ENCODE measurements at places on chromosomes 3 and 15.

GRCh38 chr3:42051384-42052131 lies 39.6 kb upstream of the TRAK1 start:
- no peaks in the 10 kb centered on the region for H3K27me3 ChIP-seq
- no peak overlapping the region for H3K4me3 ChIP-seq
- DNase-seq = no peak
- peaks cover 61% of the 10 kb centered on the region for H3K4me1 ChIP-seq
- peak overlapping the region; percentile 97 for H3K27ac ChIP-seq

GRCh38 chr15:71559098-71559497 lies 251.3 kb upstream of the NR2E3 start:
- no peaks in the 10 kb centered on the region for H3K27me3 ChIP-seq
- H3K36me3 ChIP-seq = no peaks in the 10 kb centered on the region
- peaks cover 4% of the 10 kb centered on the region for H3K4me1 ChIP-seq
- H3K27ac ChIP-seq = no peak overlapping the region
- no peak for DNase-seq
- no peak overlapping the region for H3K4me3 ChIP-seq

GRCh38 chr3:174191380-174191779 lies 667.8 kb upstream of the NAALADL2 start:
- H3K27ac ChIP-seq = no peak overlapping the region
- no peak overlapping the region for H3K4me3 ChIP-seq

GRCh38 chr3:160810362-160811236 lies 54.6 kb downstream of the PPM1L start:
- peaks cover 1% of the 10 kb centered on the region for H3K27me3 ChIP-seq
- DNase-seq = no peak
- peaks cover 5% of the 10 kb centered on the region for H3K36me3 ChIP-seq
- peaks cover 8% of the 10 kb centered on the region for H3K4me1 ChIP-seq
- H3K4me3 ChIP-seq = no peak overlapping the region

DNA sequence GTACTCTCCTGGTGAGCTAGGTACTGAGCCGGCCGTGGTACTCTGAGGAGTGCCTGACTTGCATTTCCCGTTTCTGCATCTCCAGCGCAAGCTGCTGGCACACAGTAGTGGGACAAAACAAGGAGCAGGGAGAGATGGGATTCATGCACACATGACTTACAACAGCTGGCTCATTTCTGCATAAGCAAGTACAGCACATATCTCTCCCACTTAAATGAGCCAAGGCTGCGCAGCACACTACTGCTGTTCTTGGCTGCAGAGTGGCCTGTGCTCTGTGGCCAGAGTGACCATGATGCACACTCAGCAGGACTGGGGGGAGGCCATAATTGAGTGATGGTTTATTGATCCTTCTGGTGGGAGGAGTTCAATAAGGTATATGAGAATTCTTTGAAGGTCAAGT lies 59.2 kb upstream of the ABHD17C start:
- H3K4me1 ChIP-seq = no peaks in the 10 kb centered on the region
- no peak overlapping the region for H3K27ac ChIP-seq
- no peak for DNase-seq
- no peak overlapping the region for H3K4me3 ChIP-seq
- H3K36me3 ChIP-seq = no peaks in the 10 kb centered on the region

- no peaks in the 10 kb centered on the region for H3K36me3 ChIP-seq
- H3K27ac ChIP-seq = no peak overlapping the region
- no peaks in the 10 kb centered on the region for H3K27me3 ChIP-seq
- H3K4me3 ChIP-seq = no peak overlapping the region
Measured at GRCh38 chr3:107416138-107416537, 38.9 kb downstream of the CCDC54 start.

DNA sequence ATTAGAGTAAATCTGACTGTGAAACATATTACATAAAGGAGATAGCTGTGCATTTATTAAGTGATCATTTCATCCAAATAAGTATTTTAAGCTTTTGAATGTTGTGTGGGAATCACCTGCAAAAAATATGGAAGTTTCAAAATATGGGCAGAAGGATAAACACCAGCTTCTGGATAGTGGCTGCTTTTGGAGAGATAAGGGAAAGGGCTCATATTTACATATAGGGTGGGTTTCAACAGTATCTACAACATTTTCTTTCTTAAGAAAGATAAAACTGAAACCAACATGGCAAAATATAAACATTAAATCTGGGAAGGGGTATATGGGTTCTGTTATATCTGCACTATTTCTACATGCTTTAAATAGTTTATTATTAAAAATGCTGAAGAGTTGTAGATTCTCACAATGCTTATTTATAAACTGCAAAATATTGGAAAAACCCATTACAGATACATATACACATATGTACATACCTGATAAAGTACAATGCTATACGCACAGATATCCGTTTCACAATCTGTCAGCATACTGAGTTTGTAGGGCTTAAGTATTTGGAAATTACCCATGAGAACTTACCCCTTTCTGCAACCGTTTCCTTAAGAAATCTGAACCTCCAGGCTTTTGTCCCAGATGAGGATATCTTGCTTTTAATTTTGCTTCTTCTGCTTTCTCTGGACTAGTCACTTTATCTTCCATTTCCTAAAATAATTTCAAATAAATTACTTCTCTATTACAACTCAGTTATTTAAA lies 12.1 kb downstream of the ARPP19 start:
- no peaks in the 10 kb centered on the region for H3K36me3 ChIP-seq
- H3K4me1 ChIP-seq = peaks cover 2% of the 10 kb centered on the region
- H3K4me3 ChIP-seq = no peak overlapping the region
- DNase-seq = no peak
- no peak overlapping the region for H3K27ac ChIP-seq

DNA sequence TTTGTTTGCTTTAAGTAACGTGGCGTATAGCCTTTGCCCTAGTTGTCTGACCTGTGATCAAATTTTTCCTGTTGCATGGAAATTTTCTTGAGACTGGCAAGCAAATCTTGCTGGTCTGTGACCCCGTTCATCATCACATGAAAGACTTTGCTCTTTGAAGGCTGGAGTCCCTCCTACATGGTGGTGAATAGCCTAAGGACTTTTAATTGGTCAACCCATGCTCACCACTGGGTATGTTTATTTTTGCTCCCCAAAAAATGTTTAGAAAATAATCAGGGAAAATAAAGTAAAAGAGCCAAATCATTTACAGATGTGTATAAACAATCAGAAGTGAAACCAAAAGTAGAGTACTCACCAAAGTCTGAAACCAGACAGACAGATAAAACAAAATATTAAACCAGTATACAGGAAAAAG lies 1075.3 kb upstream of the ALCAM start:
- H3K27me3 ChIP-seq = no peaks in the 10 kb centered on the region
- H3K4me1 ChIP-seq = no peaks in the 10 kb centered on the region
- no peak for DNase-seq
- H3K27ac ChIP-seq = no peak overlapping the region

DNA sequence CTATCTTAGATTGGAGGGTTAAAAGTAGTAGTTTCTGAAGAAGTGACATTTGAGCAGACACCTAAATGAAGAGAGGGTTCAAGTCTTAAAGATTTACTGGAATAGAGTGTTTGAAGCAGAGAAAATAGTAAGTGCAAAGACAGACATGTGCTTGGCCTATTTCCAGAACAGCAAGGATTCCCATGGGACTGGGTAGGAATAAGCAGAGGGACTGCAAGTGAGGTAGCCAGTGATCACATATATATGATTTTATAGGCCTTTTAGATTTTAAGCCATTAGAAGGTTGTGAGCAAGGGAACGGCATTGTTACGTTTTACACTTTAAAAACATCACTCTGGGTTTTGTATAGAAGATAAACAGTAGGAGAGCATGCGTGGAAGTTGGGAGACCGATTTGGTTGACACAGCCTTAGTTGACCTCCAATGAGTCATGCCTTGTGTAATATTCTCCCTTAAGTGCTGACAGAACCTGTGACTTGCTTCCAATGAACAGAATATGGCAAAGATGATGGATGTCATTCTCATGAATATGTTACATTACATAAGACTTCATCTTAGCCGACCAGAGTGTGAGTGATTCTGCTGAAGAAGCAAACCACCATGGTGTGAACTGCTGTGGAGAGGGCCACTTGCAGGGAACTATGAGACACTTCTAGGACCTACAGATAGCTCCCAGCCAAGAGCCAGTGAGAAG lies 37.1 kb upstream of the SLC4A7 start:
- no peak overlapping the region for H3K4me3 ChIP-seq
- no peak for DNase-seq
- no peak overlapping the region for H3K27ac ChIP-seq
- H3K36me3 ChIP-seq = no peaks in the 10 kb centered on the region
- H3K4me1 ChIP-seq = no peaks in the 10 kb centered on the region

DNA sequence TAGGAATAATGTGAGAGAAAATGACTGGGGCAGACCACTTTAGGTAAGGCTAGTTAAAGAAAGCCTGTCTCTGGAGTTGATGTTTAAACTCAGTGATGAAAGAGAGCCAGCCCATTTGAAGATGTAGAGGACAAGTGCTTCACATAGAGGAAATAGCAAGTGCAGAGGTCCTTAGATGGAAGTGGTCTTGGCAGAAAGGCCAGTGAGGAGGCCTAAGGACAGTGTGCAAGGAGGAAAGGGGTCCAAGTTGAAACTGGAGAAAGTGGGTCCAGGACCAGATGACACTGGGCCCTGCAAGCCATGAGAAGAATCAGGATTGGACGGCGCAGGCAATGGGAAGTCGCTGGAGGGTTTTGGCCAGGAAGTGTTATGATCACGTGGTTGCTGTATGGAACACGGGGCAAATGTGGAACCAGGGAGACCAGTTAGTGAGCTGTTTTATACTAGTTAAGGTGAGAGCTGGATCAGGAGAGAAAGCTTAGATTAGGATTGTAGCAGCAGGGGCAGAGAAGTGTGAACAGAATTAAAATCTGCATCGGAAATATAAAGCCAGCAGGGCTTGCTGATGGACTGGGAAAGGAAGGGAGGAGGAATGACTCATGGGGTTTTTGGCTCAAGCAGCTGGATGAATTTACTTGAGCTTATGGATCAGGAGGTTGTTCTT lies 48.0 kb upstream of the SCAANT1 start:
- peaks cover 5% of the 10 kb centered on the region for H3K27me3 ChIP-seq
- peaks cover 1% of the 10 kb centered on the region for H3K36me3 ChIP-seq
- H3K27ac ChIP-seq = peak overlapping the region; percentile 5
- DNase-seq = no peak
- H3K4me1 ChIP-seq = peaks cover 6% of the 10 kb centered on the region
- H3K4me3 ChIP-seq = no peak overlapping the region

- H3K27ac ChIP-seq = no peak overlapping the region
- peaks cover 12% of the 10 kb centered on the region for H3K36me3 ChIP-seq
- H3K27me3 ChIP-seq = peaks cover 9% of the 10 kb centered on the region
- DNase-seq = no peak
- peaks cover 54% of the 10 kb centered on the region for H3K4me1 ChIP-seq
- H3K4me3 ChIP-seq = no peak overlapping the region
Measured at GRCh38 chr15:68814596-68814995, 6.1 kb downstream of the ANP32A start.

DNA sequence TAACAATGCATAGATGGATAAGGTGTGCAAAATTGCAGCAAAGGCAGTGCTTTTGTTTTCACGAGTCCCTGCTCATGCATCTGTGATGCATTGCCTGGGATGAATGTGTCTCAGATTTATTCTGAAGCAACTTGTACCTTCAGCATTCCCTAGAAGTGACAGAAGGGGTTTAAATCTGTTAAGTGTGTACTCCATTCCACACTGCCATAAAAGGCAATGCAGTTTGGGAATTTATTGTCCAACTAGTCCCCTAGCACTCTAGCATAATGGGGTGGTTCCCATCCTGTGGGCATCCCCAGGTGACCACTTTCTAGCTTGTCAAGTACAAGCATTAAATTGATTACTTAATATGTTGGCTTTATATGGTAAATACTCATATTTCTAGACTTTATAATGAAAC lies 306.5 kb upstream of the CBLB start:
- H3K4me3 ChIP-seq = no peak overlapping the region
- H3K4me1 ChIP-seq = no peaks in the 10 kb centered on the region
- no peaks in the 10 kb centered on the region for H3K27me3 ChIP-seq
- DNase-seq = no peak

DNA sequence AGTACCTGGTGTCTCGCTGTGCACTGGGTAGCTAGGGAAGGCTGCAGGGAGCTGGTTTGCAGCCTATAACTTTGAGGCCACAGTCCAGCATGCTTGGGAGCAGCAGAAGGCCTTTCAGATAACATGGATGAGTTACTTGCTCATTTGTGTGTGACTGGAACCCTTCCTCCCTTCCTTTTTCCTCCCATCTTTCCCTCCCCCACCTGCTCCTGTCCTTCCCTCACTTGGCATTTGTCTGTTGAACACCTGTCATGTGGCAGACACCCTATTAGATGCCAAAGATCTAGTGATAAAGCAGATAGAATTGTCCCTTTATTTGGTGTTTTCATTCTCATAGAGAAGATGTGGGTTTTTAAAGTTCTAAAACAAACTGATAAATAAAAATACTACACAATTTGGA lies 71.6 kb downstream of the LRTM1 start:
- H3K36me3 ChIP-seq = no peaks in the 10 kb centered on the region
- no peak overlapping the region for H3K4me3 ChIP-seq
- H3K4me1 ChIP-seq = peaks cover 3% of the 10 kb centered on the region
- H3K27me3 ChIP-seq = peaks cover 2% of the 10 kb centered on the region
- no peak overlapping the region for H3K27ac ChIP-seq
- DNase-seq = no peak

DNA sequence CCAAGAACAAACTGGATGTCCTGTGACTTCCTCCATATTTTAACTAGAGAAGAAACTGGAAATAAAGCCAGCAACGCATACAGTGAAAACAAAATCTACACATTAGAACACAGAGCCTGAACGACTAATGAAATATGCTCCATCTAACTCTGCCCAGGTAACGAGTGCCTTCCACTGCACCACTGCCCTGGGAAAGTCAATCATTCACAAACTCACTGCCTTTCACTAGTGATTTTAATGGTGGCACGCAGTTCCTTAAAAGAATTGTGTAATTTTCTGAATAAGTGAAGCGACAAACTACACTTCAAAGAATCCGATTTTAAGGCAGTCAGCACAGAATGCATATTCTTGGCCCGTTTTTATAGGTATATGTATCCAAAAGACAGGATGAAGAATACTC lies 416.0 kb downstream of the SHQ1 start:
- no peak overlapping the region for H3K27ac ChIP-seq
- no peak for DNase-seq
- H3K4me3 ChIP-seq = no peak overlapping the region
- H3K27me3 ChIP-seq = no peaks in the 10 kb centered on the region
- H3K4me1 ChIP-seq = peaks cover 29% of the 10 kb centered on the region

GRCh38 chr3:123258811-123259420 lies 57.2 kb downstream of the SEC22A start:
- no peaks in the 10 kb centered on the region for H3K27me3 ChIP-seq
- no peaks in the 10 kb centered on the region for H3K36me3 ChIP-seq
- H3K27ac ChIP-seq = no peak overlapping the region
- H3K4me1 ChIP-seq = peaks cover 5% of the 10 kb centered on the region
- H3K4me3 ChIP-seq = no peak overlapping the region

GRCh38 chr15:81091889-81092558 lies 42.0 kb upstream of the CFAP161 start:
- H3K36me3 ChIP-seq = no peaks in the 10 kb centered on the region
- no peak for DNase-seq
- H3K27ac ChIP-seq = peak overlapping the region; percentile 14
- H3K4me3 ChIP-seq = no peak overlapping the region
- peaks cover 3% of the 10 kb centered on the region for H3K27me3 ChIP-seq

DNA sequence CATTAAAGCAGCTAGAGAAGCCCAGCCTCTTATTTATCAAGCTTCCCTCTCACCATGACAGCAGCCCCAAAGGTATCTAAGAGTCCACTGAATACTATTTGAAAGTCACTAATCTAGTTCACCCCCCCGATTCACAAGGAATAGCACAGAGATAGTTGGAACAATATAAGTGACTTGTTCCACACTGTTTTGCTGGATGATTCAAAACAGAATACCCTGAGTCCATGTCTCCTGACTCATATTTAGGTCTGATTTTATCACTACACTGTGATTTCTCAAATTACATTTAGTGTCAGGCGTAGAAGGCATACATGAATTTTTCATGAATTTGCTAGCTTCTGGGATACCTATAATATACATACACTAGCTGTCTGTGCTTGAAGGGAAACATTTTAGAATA lies 18.7 kb upstream of the EOGT start:
- no peaks in the 10 kb centered on the region for H3K4me1 ChIP-seq
- H3K27me3 ChIP-seq = no peaks in the 10 kb centered on the region

Data from endothelial cell (in vitro differentiated cells).